ENCODE measurements at places on chromosomes 12 and 14.
A peak's percentile ranks its signal among the peaks of the same experiment; 100 is the strongest.

DNA sequence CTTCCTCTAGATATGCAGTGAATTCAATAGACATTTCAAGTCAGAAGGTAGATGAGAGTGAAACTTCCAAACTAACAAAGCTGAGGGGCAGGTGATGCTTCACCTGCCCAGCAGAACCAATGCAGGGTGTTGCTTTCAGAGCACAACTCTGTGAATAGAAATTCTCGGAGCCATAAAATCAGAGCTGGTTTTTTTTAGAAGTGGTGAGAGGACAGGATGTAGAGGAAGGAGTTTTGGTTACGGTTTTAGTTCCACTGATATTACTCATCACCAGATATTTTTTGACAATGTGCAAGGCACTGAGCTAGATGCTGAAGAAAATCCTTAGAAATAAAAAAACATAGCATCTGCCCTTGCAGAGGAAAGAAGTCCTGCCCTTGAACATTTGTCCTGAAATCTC is 62.2 kb downstream of the BMP4 start:
- peak; percentile 24 for DNase-seq

- no peak for DNase-seq
Observed at GRCh38 chr12:83893101-83893500, 1019.5 kb downstream of the SLC6A15 start.

GRCh38 chr12:15698377-15698871 is 90.8 kb downstream of the EPS8 start:
- no peak for DNase-seq

- DNase-seq: no peak
Observed at GRCh38 chr14:105710119-105711043, 184.0 kb downstream of the TMEM121 start.

DNA sequence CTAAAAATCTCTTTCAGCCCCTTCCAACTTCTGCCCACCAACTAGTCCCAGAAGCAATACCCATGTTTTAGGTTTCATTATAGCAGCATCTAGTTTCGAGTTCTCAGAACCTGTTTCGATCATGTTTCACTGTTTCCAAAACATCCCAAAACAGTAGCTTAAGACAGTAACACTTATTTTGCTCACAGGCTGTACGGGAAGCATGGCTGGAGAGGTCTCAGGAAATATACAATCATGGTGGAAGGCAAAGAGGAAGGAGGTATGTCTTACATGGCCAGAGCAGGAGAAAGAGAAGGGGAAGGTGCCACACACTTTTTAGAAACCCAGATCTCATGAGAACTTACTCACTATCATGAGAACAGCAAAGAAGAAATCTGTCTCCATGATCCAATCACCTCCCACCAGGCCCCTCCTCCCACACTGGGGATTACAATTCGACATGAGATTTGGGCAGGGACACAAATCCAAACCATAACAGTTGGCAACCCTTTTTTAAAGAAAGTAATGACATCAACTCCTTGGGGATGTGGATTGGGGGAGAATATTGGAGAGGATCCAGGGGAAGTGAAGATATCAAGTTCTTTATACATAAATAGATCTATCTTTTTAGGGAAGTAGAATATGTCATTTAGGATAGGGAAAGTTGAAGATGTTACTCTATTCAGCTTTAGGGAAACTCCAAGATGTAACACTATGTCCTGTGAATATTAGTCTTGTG is 269.9 kb upstream of the PLEKHG7 start:
- DNase-seq: no peak

GRCh38 chr14:22184157-22184829 is 404.7 kb downstream of the DAD1 start:
- DNase-seq: peak; percentile 68

DNA sequence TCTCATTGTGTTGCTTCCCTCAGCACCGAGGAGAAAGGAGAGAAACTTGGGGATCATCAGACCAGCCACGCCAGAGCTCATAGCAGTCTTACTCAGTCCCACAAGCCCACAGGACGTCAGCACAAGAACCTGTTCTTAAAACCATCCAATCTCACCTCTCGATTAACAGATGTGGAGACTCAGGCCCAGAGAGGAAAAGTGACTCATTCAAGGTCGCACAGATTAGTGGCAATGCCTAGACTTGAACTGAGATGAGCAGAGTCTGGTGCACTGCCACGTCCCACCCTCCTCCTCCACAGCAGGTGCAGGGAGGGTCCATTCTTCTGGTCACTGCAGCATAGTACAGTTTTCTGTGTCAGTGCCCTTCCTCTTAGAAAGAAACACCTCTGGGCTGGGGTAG is 154.9 kb upstream of the PZP start:
- peak; percentile 62 for DNase-seq

DNA sequence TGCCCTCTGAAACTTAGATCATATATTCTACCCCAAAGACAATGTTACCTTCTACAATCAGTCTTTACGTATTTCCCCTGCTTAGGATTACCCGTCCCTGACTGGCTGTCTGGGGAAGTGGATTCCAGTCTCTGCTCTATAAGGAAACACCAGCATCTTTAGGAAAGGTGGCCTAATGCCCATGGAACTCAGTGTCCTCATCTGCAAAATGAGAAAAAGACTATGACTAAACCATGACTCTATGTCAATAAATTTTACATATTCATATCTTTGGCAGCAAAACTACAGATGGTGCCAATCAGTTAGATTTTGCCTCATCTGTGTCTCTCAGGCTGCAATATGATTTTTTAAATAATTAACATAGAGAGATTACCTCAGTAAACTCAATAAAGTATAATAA is 133.8 kb downstream of the ITPR2 start:
- DNase-seq: peak; percentile 78

- DNase-seq: no peak
Observed at GRCh38 chr12:46259071-46259470, 9.8 kb downstream of the SLC38A1 start.
